ENCODE measurements at places on chromosomes 7 and 10.

- DNase-seq: no peak
Measured at GRCh38 chr7:19749658-19750057, 23.8 kb downstream of the TMEM196 start.

- DNase-seq: no peak
Measured at GRCh38 chr10:83371696-83372490, 767.4 kb upstream of the GHITM start.

GRCh38 chr7:129684777-129685176 lies 73.3 kb downstream of the NRF1 start:
- no peak for DNase-seq

DNA sequence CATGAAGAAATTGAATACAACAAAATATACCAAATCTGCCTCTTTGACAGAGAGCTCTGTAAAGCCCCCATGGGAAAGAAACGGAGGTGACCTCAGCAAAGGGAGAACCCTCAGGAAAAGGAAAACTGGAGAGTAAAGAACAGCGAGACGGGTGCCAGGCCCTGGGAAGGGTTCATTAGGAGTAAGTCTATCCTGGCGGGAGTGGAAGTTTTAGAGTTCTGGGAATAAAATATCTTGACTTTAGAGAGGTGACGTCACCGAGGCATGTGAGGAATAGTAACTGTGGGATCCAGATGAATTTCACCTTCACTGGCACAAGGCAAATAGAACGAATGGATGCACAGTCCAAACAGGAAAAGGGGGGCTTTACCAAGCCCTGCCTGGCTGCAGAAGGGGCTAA lies 362.8 kb upstream of the IGFBP3 start:
- no peak for DNase-seq

- DNase-seq: no peak
Measured at GRCh38 chr7:63029207-63029522, 969.5 kb upstream of the ZNF722 start.

GRCh38 chr7:106485919-106486318 lies 175.0 kb downstream of the CCDC71L start:
- no peak for DNase-seq

DNA sequence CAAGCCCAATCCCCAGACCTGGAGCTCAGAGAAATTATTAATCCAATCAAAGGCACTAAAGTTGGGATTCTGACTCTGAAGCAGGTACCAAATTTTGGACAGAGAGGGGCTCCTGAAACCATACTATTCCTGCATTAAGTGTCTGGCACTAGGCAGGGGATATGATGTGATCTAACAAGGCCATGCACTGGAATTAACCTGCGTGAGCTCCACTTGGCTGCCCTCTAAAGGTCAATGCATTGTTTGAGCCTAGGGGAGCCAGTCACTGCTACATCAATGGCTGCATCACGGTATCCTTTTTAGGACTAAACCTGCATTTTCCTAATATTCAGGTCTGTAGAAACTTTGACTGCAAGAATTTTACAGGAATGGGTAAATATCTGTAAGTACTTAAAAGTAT lies 42.1 kb downstream of the ST8SIA6 start:
- no peak for DNase-seq

DNA sequence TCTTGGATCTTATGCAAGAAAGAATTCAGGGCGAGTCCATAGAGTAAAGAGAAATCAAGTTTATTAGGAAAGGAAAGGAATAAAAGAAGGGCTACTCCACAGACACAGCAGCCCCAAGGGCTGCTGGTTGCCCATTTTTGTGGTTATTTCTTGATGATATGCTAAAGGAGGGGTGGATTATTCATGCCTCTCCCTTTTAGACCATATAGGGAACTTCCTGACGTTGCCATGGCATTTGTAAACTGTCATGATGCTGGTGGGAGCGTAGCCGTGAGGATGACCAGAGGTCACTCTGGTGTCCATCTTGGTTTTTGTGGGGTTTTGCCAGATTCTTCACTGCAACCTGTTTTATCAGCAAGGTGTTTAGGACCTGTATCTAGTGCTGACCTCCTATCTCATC lies 115.4 kb upstream of the CARD11 start:
- no peak for DNase-seq

GRCh38 chr7:98352621-98353020 lies 48.3 kb downstream of the BAIAP2L1 start:
- DNase-seq: no peak

- no peak for DNase-seq
Measured at GRCh38 chr7:27344471-27344870, 101.9 kb downstream of the EVX1 start.

GRCh38 chr7:129719980-129720732 lies 108.6 kb downstream of the NRF1 start:
- DNase-seq: no peak

DNA sequence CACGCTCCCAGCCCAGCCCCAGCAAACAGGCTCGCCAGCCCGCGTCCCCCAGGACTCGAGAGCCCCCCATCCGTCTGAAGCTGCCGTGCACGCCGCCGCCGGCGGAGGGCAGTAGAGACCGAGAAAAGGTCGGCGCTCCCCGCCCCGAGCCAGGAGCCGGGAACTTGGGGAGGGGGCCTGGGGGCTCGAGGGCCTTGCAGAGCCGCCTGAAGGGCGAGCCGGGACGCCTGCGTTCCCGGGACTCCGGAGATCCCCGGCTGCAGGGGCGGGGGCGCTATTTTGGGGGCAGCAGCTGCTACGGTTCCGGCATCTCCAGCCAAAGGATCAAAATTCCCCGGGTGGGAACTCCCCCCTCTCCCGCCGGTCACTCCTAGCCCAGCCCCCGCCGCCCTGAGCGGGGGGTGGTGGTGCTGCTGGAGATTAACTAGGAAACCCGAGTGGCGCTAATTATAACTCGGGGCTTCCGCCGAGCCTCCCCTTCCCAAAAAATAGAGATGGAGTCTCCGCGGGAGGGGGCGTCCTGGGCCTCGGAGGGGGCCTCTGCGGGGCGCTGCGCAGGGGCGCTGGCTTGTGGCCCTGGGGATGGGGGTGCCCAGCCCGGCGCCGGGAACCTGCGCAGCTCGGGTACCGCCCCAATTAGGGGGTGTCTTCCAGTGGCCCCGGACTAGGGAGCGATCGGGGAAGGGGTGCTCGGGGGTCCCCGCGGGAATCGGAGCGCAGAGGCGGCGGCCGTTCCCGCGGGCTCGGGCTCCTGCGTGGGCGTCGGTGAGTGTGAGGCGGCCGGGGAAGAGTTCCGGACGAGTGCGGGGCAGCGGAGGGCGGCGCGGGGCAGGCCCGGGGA lies 608 bp downstream of the ACHE start:
- peak; percentile 70 for DNase-seq

DNA sequence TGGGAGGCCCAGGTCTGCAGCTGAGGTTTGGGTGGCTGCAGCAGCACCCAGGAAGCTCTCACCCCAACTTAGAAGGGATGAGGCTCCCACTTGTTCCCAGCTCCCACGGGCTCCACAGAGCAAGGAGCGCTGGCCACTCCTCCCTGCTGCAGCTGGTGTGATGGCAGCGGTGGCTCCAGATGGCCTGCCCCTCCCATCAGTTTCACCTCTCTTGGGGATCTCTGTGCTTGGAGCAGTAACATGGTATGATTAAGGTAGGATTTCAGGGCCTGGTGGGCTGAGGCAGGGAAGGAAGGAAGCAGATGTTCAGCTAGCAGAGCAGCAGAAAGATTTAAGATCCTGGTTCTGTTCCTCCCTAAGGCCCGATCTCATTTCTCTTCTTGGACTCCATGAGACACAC lies 66.8 kb upstream of the KIF5B start:
- no peak for DNase-seq

DNA sequence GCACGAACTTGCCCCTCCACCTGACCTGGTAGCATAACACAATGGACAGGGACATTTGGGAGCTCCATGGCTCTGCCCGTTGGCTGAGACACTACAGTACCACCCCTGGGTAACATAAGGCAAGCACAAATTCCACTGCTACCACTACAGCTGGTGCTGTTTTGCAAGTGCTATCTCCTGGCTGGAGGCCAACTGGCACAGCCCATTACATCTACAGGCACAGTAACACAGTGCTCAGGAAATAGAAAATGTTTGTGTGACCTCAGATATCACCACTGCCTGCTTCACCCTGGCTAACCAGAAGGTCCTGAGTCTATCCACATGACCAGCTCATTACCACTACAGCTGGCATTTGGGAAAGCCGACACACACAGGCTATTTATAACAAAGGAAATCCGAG lies 631.1 kb upstream of the MBL2 start:
- no peak for DNase-seq

GRCh38 chr7:134771889-134772288 lies 7.5 kb upstream of the CALD1 start:
- no peak for DNase-seq

- DNase-seq: no peak
Measured at GRCh38 chr7:18290223-18290622, 205.3 kb upstream of the HDAC9 start.

DNA sequence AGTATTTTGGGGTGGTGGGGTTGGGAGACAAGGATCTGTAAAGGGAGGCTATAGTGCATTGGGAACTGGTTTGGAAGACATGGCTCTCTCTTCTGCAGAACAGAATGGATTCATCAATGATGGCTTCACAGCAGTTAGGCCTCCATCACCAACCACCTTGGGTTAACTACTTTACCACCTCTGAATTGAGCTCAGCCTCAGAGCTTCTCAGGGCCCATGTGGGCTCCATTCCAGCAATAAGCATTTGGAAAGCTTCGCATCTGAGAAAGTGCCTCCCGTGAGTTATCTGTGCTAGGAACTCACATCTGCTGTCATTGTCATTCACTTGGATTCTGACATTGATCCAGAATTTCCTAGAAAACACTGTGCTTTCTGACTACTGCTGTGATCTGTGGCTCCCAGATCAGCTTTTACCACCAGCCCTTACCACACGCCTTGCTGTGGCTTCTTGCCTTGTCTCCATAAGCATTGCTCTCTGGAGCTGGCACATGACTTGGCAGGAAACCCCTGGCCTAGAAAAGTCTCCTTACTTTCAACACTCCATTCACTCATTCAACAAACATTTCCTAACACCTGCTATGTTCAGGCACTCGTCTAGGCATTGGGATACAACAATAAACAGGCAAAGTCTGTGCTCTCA lies 70.7 kb upstream of the ADO start:
- no peak for DNase-seq

DNA sequence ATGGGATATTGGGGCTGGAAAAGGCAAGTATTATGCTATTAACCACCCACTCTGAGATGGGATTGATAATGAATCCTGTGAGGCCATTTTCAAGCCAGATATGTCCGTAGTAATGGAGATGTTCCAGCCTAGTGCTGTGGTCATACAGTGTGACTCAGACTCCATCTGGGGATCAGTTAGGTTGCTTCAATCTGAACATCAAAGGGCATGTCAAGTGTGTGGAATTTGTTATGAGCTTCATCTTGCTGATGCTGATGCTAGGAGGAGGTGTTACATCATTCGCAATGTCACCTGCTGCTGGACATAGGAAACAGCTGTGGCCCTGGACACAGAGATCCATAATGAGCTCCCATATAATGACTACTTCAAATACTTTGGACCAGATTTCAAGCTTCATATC lies 144.7 kb downstream of the PLCE1 start:
- DNase-seq: no peak

DNA sequence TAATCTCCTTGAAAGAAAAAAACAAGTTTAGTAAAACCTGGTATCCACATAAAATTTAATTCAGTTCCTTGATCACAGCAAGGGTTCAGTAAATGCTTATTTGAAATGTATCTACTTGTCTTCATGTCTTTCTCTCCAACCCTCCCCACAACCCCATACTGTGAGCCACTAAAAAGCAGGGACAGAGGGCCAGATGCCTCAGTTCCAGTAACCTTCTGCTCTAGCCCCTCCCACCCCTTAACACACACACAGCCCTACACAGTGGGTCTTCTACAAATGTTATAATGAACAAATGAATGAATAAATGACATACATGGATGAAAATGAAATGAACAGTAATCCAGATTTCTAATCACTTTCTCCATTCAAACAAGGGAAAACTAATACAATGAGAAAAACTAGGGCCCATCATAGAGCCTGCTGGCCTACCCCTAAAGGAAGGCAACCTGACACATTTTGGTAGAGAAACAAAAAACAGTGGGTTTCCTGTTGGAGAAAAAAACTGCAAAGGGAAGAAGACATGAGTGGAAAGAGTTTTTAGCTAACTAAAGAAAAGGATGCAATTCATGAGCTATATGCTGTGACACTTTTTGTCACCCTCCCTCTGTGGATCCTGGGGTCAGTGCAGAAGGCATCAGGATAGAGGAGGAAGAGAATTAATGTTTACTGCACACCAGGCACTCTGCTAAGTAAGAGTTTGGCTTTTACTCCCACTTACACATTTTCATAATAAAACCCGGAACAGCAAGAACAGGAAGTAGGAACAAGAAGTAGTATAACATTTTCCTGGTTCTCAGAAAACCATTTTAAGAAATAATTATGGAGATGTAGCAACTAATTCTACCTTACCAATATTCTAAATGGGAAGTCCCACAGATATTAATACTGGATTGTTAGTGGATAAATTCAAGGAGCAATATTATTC lies 38.1 kb downstream of the ELMO1 start:
- no peak for DNase-seq

- no peak for DNase-seq
Measured at GRCh38 chr10:46314071-46314470, 27.3 kb downstream of the ANTXRL start.

DNA sequence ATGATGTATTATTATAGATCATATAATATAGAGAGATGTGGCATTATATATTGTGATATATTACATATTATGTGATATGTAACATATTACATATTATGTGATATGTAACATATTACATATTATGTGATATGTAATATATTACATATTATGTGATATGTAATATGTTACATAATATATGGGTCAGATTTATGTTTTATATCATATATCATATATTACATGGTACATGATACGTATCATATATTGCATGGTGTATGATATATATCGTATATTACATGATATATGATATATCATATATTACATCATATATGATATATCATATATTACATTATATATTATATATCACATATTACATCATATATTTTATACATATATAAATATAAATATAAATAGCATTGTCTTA lies 164.1 kb upstream of the NEBL start:
- DNase-seq: no peak

GRCh38 chr10:113274176-113274829 lies 278.6 kb upstream of the HABP2 start:
- DNase-seq: no peak

DNA sequence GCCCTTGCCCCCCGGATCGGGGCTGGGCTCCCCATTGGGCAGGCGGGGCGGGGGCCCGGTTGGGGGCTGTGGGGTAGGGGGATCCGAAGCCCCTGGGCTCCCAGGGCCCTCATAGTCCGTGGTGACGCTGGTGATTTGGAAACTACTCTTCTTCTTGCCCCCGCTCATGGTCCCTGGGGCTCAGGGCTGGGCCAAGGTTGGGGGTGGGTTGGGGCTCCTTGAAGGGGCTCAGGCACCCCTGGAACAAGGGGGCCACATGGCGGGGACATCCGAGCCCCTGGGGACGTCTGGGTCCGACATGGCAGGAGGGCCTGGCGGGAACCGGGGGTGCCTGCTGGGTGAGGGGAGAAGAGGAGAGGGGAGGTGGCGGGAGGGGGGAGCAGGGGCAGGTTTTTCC lies 1.1 kb downstream of the TSC22D4 start:
- no peak for DNase-seq

All from activated CD4-positive, CD25-positive, alpha-beta regulatory T cell treated with anti-CD3 and anti-CD28 coated beads, Interleukin-2, amount 50 U/mL, for 72 hours (primary cell).